IPS DF 6.9 (cell line): ENCODE measurements at places on chromosomes 7 and 10.

DNA sequence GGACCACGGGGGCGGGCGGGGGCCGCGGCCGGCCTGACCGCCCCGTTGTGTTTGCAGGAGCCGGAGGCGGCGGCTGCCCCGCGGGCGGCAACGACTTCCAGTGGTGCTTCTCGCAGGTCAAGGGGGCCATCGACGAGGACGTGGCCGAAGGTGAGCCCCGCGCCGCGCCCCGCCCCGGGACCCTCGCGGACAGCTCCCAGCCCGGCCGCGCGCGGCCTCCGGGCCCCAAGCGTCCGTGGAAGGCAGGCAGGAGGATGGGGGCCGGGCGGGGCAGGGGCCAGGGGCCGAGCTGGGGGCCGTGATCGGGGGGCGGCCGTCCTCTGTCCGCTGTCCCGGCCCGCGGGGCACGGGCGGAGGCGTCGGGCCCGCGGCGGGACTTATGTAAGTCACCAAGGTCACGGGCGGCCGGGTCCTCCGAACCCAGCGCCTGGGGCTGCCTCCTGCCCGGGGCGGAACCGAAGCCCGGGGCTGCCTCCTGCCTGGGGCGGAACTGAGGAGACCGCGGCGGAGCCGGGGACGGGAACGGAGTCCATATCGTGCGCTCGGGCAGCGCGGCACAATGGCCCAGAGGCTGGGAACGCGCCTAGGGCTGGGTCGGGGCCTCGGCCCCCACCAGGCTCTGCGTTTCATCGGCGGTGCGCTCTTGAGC lies 497 bp downstream of the PPP2R2D start:
- DNase-seq = no peak

DNA sequence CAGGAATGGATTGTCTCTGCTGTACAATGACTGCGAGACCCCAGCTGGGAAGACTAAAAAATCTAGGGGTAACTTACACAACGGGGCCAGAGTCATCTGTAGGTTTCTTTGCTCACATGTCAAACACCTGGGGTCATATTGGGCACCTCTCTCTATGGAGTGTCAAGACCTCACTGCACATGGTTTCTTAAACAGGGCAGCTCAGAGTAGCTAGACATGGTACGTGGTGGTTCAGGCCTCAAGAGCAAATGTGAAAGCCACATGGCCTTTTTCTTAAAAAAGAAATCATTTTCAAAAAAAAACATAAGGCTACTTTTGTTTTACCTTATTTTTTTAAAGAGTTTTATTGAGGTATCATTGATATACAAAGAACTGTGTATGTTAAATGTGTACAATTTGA lies 162.2 kb upstream of the ITGB1 start:
- no peak for DNase-seq

DNA sequence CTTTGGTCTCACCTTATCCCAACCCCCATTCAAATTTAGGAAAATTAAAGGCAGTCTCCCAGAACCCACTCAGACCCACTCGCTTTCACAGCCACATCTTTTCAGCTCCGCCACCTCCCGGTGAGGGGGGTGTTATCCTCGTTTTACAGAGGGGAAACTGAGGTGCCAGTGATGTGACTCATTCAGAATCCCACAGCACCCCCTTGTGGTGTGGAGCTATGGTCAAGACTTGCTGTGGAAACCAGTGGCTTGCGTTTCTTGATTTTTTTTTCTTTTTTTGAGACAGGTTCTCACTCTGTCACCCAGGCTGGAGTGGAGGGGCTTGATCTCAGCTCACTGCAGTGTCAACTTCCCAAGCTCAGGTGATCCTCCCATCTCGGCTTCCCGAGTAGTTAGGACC lies 27.6 kb downstream of the SLC35G1 start:
- DNase-seq = peak; percentile 22

DNA sequence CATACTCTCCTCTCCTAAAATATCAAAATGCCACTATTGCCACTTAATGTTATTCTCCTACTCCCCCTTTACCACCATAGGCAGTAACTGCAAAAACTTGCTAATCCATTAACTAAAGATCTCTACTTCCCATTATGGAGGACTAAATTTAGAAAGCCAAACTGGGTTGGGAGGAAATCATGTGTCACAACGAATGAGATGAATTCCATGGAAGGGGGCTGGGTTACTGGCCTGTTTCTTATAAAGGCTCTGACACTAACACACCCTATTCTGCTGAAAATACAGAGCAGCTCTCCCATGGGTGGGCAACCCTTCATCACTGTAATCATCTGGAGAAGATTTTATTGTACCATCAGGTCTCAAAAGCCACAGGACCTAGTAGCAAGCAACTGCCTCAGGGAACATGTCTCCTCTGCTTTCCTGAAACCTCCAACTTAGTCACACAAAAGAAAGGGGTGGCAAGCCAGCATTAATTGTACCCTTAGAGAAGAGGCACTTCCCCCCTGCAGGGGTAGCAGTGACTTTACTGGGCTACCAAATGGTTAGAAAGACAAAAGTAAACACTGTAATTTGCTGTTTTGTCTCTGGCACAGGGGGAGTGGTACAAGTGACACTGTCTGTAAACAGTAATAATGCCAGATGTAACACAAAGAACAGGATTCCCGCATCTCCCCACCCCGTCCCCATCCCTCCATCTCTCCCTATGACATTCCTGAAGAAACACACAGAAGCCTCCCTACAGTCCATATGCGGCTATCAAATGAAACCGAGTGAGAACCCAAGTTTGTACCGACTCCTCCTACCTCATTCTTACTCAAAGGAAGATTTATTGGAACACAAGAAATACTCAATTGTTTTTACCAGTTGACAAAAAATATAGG lies 81.6 kb downstream of the ARMH3 start:
- no peak for DNase-seq

DNA sequence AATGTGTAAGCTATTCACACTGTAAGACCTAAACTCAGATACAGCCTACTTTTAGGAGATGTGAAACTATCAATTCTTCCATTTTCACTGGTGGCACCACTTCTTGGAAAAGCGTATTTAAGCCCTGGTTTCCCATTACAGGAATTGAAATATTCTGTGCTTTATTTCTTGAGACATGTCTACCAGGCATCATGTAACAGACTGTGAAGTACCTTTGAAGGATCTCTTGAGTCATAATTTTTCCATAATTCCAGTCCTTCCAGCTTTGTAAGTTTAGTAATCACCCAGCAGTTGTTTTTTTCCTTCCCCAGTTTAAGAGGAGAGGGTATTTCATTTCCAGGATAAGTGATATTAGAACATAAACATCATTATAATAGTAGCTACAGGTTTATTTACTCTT lies 186.0 kb upstream of the PRPS1L1 start:
- no peak for DNase-seq

- DNase-seq = no peak
Observed at GRCh38 chr7:76023002-76023401, 24.8 kb downstream of the STYXL1 start.

DNA sequence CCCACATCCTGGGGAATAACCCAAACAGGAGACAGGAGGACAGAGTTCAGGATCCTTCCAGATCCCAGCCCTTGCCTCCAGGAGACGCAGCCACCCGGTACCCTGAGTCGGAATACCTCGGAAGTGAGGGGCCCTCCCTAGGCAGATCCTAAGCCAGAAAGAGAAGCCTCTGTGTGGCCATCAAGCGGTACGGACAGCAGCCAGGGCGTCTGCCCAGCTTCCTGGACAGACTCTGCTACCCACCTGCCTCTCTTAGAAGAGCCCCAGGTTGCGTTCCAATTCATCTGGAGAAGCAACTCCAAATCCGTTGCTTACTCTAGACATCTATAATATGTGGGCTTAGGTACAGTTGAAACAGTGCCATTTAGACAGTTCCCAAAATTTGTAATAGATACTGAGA lies 220.2 kb upstream of the SH2B2 start:
- DNase-seq = no peak

GRCh38 chr7:137245186-137245585 lies 98.3 kb downstream of the PTN start:
- DNase-seq = no peak

GRCh38 chr10:84493361-84493760 lies 165.0 kb downstream of the CCSER2 start:
- no peak for DNase-seq

- no peak for DNase-seq
Observed at GRCh38 chr7:33872870-33873269, 32.5 kb upstream of the BMPER start.

DNA sequence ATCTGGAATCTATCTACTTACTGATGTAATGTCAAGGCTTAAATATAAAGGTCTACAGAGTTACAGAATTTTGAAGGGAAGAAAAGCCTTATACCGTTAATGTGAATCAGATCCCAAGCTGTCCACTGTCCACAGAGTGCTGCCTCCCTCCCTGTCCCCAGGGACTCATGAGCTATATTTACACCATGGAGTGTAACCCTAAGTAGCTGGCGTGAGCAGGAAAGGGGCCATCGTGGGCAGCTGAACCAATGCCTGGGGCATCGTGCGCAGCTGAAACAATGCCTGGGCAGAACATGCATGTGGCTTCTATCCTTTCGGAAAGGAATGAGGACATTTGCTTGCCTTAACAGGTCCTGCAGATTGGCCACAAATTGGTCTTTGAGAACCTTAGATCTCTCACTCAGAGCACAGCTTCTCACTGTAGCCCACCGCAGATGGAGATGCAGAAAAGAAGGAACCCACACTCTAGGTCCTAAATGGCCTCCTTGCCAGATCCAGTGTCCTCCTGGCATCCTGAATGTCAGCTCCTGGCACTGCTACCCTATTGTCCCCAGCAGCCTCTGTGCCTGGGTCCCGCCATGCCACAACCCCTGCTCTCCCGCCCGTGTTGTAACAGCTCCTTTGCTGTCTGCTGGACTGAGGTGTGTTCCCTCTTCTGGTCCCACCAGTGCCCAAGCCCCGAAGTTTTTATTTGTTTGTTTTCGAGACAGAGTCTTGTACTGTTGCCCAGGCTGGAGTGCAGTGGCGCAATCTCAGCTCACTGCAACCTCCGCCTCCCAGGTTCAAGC lies 30.3 kb downstream of the CCDC3 start:
- DNase-seq = no peak

DNA sequence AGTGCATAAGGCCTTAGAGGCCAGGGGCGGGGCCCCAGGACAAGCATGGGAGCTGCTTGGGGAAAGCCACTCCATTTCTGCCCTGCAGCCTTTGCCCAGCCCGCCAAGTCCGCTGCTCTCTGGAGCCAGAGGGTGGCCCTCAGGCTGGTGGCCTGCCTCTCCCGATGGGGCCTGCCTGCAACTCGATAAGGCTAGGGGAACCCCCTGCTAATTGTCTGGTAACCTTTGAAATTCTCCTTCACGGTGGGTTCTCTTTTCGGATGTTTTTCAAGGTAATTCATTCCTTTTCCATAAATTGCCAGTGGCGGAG lies 94.9 kb downstream of the ZMIZ1 start:
- no peak for DNase-seq

DNA sequence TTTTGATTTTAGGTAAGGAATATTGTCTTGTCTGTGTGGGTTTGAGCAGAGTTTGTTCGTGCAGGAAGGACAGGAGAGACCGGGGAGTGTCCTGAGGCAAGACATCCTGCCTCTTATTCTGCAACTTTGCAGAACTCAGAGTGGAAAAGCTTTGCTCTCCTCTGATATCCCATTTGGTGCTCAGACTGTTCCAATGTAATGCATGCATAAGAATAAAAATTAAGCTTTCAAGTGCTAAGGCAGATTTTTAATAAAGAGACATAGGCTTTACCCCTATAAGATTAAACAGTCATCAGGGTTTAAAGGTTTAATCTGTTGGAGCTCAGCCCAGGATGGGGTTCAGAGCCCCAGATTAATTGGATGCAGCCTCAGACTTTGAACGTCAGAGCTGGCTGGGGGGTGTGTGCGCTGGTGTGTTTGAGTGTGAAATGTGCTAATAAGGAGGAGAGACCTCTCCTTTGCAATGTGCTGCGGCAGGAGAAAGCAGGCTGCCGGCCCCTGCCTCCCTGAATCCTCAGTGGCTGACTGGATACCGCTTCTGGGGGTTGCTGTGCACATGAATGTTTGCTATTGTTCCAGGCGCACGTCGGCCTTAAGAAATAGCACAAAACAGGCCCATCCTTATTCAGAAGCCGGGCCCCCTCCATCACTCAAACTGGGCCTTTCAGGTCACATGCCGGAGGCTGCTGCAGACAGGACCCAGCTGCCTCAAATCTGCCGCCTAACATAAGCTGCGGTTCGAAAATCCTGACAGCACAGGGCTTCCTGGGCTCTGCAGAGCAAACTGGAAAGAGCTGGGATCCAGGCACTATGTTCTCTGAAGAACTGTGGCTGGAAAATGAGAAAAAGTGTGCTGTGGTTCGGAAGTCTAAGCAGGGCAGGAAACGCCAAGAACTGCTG lies 84.1 kb upstream of the PRR15 start:
- DNase-seq = no peak

GRCh38 chr7:121498816-121499215 lies 102.7 kb upstream of the FAM3C start:
- DNase-seq = no peak

DNA sequence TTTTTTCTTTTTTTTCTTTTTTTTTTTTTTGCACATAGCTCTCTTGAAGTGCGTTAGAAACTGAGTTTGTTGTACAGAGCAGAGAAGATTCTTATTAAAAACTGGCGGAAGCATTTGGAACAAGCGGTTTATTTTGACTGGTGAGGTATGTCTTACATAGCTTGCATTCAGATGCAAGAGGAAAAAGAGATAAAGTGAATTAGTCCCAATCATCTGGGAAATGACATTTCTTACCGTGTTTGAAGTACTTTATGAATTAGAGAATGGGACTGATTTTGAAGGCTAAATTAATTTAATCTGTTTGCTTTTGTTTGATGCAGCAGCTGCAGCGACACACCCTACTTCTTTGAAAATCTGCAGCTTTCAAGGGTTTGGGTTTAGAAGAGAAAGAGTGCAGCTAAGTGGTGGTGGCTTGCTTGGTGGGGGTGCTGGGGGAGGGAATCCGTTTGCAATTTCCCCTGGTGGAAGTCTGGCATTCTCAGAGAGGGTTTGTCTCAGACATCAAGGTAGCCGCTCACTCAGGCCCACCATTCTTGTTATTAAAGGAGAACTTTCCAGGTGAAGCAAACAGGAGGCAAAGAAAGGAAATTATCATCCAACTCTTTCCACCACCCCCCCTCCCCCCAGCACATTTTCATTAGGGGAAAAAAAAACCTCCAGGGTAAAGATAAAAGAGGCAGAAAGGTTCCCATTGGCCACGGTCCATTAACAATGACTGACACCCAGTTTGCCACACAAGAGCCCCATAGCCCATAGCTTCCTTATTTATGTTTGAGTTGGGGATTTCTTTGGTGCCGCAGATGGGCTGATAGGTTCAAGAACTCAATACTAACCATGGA lies 231.7 kb downstream of the SKIDA1 start:
- no peak for DNase-seq

GRCh38 chr10:13201132-13201531 lies 33.0 kb downstream of the UCMA start:
- no peak for DNase-seq

- no peak for DNase-seq
Observed at GRCh38 chr10:98300526-98301229, 32.7 kb upstream of the LOXL4 start.

GRCh38 chr10:110747609-110748464 lies 103.7 kb downstream of the RBM20 start:
- no peak for DNase-seq
